ENCODE measurements at places on chromosomes 12 and 14.

GRCh38 chr12:55684761-55685370, 22.8 kb downstream of the ITGA7 start:
- no peak for DNase-seq

GRCh38 chr12:52231305-52232202, 1.5 kb upstream of the KRT7 start:
- no peak for DNase-seq

DNA sequence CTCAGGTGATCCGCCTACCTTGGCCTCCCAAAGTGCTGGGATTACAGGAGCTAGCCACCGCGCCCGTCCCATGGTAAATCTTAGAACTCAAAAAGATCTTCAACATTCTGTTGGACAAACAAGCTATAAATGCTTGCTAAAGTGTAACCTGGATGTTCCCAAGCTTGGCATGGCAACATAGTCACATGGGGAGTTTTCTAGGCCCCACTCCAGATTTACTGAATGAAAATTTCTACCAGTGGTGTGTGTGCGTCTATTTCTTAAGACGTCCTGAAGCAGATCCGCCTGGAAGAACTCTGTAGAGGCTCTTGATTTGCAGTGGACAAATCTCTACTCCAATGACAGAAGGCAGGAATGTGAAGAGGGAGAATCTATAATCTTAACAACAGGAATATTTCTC, 59.9 kb downstream of the ZFYVE21 start:
- DNase-seq, result no peak

DNA sequence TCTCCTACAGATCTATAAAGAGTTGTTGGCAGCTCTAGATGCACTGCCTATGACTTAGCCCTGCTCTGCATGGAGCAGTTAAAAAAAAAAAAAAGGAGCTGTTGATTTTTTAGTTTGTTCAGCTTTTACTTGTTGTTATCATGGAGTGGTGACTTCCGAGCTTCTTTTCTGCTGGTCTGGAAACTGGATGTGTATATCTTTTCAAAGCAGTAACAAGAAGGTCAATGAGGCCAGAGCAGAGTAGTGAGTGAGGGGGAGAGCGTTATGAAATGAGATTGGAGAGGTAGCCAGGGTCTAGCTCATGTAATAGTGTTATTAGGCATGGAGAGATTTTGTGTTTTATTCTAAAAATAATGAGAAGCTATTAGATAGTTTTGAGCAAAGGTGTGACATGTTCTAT, 13.2 kb upstream of the TUBA1B start:
- DNase-seq, result no peak

DNA sequence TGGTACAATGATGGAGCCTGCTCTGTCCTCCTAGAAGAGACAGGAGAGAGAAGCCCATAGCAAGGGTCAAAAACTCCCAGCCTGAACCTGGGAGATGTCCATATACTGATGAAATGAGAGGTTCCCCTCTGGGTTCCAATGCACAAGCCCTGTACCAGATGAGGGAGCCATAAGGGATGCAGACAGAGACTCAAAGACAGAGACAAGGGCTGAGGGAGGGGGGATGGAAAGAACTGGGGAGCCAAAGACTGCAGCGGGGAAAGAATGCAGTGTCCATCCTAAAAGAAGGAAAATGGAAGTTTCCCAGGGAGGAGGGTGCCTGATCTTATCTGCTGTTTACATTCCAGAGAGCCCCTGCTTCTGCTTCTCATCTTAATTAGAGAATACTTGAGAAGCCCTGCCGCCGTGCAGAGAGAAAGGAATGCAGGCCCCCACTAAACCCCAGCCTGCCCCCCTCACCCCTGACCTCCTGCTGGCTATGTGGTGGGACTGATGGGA, 27.7 kb downstream of the KRT18 start:
- no peak for DNase-seq

GRCh38 chr12:47547077-47547476, 158.8 kb downstream of the RPAP3 start:
- DNase-seq, result no peak

DNA sequence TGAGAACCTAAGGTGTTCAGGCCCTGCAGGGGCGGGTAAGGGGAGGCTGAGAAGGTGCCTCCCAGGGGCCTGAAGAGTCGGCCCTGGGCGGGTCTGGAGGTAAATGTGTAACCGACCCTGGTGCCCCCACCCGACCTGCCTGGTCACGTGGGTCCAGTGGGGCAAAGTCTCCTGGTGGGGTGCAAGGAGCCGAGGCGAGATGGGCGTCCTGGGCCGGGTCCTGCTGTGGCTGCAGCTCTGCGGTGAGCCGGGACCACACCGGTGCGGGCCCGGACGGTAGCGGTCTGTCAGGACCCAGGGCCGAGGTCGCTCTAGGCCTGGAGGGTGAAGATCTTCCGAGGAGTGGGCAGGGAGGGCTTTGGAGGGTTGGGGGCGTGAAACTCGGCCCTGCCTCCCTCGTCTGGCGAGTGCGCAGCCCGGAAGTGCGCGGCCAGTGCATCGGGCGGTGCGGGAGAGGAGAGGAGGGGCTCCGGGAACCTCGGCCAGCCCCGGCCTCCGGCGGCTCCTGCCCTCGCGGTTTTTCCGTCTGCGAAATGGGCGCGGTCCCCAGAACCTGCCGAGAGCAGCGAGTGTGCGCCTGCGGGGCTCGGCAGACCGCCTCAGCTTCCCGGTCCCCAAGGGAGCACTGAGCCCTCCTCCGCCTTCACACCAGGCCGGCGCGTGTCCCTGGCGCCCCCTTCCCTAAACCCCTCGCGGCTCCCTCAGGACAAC, at the start of gene AMN:
AMN (plus strand) TSS at position 174 of the 711 bp plus-strand sequence; CDS start at position 200, 26 bp downstream.
- no peak for DNase-seq

DNA sequence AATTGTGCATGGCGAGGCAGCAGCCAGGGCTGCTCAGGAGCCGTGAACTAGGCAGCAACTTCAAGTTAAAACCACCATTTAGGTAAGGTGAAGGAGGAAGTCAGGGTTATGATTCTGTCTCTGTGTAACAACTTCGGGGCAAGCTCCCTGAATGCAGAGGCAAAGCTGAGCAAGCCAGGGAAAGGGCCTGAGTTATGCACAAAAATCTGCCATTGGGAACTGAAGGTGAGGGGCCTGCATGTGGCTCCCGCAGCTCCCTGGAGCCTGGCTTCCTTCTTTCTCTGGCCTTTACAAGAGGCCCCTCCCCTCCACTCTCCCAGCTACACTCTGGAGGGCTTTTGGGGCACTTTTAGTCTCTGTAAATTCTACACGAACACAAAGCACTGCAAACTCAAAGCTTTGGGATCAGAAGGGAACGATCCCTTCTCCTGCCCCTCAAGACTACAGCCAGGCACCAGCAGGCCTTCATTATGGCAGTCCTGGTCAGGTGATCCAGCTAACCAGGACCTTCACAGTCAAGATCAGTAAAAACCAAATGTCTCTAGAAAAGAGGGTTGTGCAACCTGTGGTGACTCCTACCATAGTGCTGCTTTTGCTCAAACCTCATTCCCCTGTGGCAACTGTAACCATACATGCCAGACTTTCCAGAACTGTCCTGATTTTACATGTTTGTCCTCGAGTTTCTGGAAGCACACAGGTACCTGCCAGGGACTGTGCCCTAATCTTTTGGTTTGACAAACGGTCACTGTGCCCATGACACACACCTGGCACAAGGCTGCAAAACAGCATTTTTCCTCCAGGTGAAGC, 67.2 kb upstream of the PTGR2 start:
- DNase-seq, result no peak

GRCh38 chr12:54272214-54272613, 7.7 kb downstream of the CBX5 start:
- no peak for DNase-seq

GRCh38 chr14:75648066-75648838, 12.4 kb downstream of the ERG28 start:
- no peak for DNase-seq

- no peak for DNase-seq
Observed at GRCh38 chr12:123828854-123829547, 66.9 kb downstream of the DNAH10 start.

Data from NCI-H524 treated with DMSO at 0.1 percent for 48 hours (cell line).